ENCODE measurements at places on chromosomes 12 and 14. TPM values are rescaled to one million over a fixed set of nuclear protein-coding genes. Genes with fewer than 3 reads are reported as not detected.

Gene LRP1-AS
- total RNA-seq, result not detected

Gene POC1B
- total RNA-seq, result 56.8 TPM

Gene ACSM4
- not detected for total RNA-seq

Gene TBC1D30
- total RNA-seq, result not detected

Gene ASCL1
- total RNA-seq, result not detected

Gene MSRB3
- not detected for total RNA-seq

- DNase-seq, result no peak
Observed at GRCh38 chr12:89882050-89882449, 173.4 kb upstream of the ATP2B1 start.

GRCh38 chr12:2003676-2004112, 563 bp downstream of the DCP1B start:
- DNase-seq, result no peak

DNA sequence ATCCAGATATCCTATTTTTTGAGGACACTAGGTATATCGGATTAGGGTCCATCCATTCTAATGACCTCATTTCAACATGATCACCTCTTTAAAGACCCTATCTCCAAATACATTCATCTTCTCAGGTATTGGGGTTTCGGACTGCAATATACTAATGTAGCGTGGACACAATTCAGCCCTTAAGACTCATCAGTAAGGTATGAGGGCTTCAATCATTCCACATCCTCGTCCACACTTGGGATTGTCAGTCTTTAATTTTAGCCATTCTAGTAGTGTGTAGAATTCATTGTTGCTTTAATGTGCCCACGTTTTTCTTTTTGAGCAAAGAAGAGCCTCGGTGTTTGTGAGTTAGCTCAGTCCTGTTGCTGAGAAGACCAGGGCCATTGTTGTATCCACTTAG, 177.0 kb upstream of the TBX3 start:
- no peak for DNase-seq

- DNase-seq, result no peak
Observed at GRCh38 chr12:125254856-125255255, 189.6 kb downstream of the AACS start.

GRCh38 chr12:52910248-52910883, 5.5 kb upstream of the KRT8 start:
- DNase-seq, result no peak
